Esophagus muscularis mucosa (tissue), 4 donors: ENCODE measurements at places on chromosomes 3 and 15. TPM values are rescaled to one million over a fixed set of nuclear protein-coding genes. Genes with fewer than 3 reads are reported as not detected.

- no peak for DNase-seq
Observed at GRCh38 chr15:47288794-47289193, 428.5 kb upstream of the SEMA6D start.

DNA sequence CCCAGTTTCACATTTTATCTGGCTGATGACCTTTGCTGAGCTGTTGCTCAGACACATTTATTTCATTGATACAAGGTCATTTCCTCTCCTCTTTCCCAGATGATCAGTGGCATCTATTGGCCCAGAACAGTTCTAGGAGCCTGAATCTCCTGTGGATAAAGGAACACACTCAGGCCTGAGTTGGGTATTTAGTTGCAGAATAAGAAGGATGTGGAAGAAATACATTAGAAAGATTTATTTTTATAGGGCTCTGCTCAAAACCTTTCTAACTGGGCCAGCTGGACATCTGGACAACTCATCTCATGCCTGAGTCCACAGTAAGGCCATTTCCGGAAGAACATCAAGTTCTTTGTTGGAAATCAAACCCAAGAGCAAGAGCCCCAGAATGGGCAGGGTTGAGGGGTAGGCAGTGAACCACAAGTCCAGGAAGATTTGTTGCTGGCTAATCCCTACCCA is 19.7 kb upstream of the MFGE8 start:
- no peak for DNase-seq

The GRK7 gene
- total RNA-seq = not detected

The CPA3 gene
- 3.7 TPM for total RNA-seq

The ANKRD34C gene
- total RNA-seq = not detected
